Urinary bladder (tissue), 4 donors: ENCODE measurements at places on chromosomes 6 and 20. TPM values are rescaled to one million over a fixed set of nuclear protein-coding genes. Genes with fewer than 3 reads are reported as not detected.

The HUS1B gene
- polyA plus RNA-seq: 0.34 TPM

DNA sequence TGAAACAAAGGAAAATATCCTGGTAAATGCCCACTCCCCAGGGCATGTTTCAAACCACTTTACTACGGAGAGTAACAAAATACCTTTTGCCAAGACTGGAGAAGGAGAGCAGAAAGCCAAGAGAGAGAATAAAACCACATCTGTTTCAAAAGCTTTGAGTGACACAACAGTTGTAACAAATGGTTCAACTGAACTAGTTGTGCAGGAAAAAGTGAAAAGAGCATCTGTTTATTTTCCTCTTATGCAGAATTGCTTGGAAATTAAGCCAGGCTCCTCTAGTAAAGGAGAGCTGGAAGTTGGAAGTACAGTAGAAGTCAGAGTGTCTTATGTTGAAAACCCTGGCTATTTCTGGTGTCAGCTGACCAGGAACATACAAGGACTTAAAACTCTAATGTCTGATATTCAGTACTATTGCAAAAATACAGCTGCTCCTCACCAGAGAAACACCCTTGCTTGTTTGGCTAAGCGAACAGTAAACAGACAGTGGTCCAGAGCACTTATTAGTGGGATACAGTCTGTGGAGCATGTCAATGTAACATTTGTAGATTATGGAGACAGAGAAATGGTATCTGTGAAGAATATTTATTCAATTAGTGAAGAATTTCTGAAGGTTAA is 2.6 kb downstream of the TDRD6 start:
- DNase-seq: no peak

GRCh38 chr6:132005178-132005577 is 54.0 kb upstream of the CCN2 start:
- DNase-seq: no peak

- no peak for DNase-seq
Observed at GRCh38 chr6:124393536-124393935, 568.7 kb upstream of the RNF217 start.

DNA sequence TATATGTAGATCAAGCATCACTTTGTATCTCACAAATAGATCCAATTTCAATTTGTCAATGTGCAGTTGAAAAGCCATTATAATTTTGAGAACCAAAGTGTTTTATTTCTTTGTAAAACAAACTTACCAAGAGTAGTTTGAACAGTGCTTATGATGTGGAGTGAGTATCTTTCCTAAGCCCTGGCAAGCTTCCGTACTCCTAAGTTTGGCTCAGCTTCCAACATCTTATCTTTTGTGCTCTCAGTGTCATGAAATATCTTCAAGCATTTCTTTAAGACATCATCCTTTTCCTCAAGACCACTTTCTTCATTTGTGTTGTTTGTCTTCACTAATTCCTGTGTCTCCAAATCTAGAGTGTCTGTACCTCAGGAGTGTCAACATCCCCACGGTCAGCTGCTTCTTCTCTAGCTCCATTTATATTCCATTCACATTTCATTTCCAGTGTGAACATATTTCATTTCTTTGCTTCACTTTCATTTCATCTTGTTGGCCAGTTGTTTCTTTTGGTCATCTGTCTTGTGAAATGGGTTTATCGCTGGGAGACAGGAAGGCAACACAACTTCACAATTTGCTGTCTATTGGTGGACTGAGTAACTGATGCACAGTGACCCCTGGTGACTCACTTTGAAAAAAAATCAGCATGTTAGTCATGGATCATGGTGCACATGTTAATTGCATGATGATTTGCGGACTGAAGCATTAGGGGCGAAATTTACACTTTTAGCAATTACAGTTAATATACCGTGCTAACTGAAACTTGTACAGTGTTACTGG is 36.9 kb downstream of the SLC24A3 start:
- DNase-seq: no peak

- no peak for DNase-seq
Observed at GRCh38 chr20:38196076-38196475, 31.0 kb upstream of the TGM2 start.

DNA sequence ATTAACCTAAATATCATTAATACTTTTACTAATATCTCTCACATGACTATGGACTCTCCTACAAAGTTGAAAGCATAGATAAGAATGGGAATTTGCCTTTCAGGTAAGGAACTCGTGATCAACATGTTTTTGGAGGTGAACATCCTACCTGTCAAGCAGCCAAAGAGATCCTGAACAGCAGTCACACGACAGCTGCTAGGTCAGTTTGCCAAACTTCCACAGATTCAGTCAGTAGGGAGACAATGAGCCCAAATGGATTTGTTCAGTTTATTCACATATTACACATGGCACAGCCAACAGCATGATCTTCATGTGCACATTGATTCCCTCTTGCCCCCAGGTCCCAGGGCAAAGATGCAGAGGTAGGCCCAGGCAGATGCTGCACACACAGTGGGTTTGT is 86.1 kb upstream of the LOC128125822 start:
- DNase-seq: no peak

The CAP2 gene
- polyA plus RNA-seq: 34.3 TPM

- DNase-seq: no peak
Observed at GRCh38 chr6:144413418-144413817, 128.3 kb downstream of the UTRN start.

DNA sequence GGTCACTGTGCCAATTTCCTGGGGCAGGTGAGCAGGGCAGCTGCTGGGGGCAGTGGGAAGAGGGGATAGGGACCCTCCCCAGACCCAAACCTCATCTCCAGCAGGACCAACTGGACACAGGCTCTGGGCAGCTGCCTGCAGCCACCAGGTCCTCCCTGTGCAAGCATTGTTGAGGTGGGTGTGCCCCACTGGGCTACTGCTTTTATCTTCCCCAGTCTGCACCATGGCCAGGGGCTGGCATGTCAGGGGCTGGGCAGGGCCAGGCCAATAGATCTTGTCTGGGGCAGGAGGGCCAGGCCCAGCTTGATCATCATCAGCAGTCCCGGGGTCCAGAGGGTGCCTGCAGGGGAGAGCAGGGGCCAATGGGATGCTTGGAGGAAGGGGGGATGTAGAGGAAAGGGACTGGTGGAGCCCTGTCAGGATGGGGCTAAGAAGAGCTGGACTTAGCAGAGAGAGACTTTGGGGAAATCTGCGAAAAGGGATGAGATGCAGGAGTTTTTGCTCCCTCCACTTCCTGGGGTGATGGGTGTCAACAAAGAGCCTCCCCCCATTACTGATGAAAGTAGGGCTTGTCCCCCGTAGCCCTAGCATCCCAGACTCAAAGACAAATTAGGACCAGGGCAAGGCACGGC is 5.7 kb downstream of the EBF4 start:
- no peak for DNase-seq

DNA sequence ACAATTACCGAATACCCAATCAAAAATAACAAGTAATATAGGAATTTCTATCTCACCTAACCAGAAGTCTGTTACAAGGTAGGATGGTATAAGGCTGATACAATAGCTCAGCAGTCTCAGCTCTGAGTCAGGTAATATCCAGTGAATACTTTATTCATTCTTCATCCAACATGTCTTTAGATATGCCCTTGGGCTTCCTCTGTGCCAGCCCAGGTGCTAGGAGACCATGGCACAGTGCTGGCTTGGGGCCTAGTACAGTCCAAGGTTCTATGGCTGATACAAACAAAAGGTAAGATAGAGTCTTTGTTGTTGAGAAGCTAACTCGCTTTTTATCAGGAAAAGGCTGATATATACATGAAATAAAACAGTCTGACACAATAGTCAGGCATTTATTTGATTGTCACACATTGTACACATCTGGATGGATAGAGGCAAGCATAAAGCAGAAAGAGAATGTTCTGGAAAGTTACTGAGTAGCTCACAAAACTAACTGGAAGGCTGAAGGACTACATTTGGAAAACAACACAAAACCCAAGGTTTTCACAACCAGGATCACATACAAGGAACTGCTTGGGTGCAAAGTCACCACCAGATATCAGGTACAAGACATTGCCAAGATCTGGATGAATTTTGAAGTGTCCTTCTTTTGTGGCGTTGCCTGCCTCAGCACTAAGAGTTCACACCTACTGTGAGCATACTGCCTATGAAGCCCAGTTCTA is 110.4 kb upstream of the SCAF8 start:
- no peak for DNase-seq

GRCh38 chr6:143449714-143450452 is 612 bp downstream of the ADAT2 start:
- peak; percentile 25 for DNase-seq

The PRSS16 gene
- polyA plus RNA-seq: 1.0 TPM

The HLA-G gene
- not detected for polyA plus RNA-seq
